Transverse colon (tissue), 4 donors: ENCODE measurements at places on chromosomes 4 and X. TPM values are rescaled to one million over a fixed set of nuclear protein-coding genes. Genes with fewer than 3 reads are reported as not detected.

- DNase-seq: no peak
Measured at GRCh38 chrX:1178580-1179057, 33.8 kb downstream of the CRLF2 start.

The SPATA4 gene
- total RNA-seq: not detected

The PIR gene
- total RNA-seq: 85.8 TPM

DNA sequence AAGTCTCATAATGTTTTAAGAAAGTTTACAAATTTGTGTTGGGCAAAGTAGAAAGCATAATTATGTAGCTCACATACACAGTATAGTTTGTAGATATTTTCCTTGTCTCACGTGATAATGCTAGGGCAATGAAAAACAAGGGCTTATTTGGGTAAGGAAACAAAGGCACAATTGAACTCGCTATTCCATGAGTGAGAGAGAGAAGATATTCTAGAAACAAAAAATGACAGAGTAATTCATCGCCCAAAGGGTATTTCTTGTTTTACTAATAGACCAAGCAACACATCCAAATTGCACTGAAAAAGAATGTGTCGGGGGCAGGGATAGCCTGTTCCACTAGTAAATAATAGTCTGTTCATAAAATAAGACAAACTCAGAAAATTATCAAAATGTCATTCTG lies 3.6 kb upstream of the ASB11 start:
- no peak for DNase-seq
